Nucleus accumbens (tissue), 56 donors: ENCODE measurements at places on chromosomes 7 and 10.

DNA sequence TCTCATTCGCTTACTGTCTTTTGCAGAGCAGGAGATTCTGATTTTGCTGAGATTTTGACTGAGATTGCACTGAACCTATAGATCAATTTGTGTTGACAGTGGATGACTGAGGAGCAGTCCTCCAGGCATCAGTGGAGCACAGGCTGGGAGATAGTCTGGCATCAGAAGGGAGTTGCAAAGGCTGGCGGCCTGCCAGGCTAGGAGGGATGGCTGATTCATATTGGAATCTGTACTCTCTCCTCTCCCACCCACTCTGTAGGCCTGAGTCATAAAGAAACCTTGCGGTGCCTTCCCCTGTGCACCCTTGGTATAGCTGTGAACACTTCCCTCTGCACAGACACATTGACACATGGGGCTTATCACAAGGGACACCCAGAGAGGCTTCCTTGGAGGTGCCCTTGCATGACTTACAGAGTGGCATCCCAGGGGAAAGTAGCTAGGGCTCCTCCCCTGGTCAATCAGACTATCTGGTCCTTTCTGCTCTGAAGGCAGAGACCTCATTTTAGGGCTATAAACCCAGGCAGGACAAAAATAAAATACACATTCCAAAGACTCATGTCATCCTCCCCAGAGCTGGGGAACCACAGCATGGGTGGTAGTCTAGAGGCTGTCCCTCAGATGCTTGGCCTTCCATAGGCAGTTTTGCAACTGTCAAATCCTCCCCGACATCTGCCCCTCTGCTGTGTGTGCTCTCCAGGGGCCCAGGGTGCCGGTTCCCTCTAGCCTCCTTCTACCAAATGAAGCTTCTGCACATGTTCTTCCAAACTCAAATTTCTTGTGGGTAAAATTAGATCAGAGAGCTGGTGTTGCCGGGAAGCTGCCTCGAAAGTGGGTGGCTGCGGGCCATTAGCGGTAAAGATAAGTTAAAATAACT is 37.4 kb upstream of the EEPD1 start:
- DNase-seq = peak; percentile 74

DNA sequence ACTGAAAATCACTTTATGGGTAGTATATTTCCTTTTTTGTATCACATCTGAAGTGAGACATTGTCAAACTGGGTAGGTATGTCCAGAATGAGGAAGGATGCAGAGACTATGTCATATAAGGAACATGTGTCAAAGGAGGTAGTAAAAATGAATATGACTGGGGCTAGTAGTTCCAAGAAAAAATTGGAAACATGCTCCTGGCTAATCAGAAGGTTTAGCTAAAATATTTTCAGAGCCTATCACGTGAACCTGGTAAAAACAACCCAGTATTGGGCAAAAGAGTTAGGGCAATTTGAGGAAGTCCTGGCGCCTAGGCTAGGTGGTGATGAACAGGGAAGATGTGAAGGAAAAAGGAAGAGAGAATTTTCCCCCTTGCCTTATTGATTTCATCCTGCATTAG is 26.4 kb downstream of the ENTPD1 start:
- DNase-seq = no peak

DNA sequence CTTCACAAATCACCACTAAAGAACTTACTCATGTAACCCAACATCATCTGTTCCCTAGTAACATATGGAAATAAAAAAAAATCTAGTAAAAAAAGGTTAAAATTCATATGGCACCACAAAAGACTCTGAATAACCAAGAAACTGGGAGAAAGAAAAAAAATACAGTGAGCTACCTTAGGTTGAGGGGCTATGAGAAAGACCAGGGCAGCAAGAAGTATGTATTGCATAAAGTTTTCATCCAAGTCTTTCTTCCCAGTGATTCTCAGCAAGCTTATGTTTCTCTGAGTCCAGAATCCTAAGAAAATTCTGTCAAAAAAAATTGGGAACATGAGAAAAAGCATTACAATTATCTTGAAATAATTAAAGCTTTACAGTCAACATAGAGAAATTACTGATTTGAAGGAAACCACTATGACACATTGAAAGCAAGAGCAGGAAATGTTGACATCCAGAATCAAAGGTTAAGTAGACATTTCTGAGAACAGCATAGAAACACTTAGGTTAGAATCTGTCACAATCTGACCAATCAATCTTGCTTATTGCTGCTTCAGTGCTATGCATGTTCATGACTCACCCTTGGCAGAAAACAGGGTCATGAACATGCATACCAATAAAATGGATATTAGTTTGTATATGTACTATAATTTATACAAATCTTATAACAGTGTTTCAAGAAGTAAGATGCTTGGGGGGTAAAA is 494.0 kb upstream of the POT1 start:
- DNase-seq = no peak

DNA sequence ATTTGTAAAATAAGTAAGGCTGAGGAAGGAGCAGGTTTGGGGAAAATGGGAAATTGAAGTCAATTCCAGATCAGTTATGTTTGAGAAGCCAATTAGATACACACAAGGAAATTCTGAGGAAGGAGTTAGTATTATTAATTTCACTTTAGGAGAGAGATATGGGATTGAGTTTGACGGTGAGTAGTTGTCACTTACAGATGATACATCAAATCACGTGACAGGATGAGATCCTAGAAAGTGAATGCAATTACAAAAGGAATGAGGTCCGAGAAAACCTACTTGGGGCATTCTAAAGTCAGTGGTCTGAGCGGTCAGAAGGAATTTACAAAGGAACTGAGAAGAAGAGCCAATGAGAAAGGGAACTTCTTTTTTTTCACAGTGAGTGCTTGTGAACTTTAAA is 364.3 kb upstream of the TMEM229A start:
- DNase-seq = no peak

DNA sequence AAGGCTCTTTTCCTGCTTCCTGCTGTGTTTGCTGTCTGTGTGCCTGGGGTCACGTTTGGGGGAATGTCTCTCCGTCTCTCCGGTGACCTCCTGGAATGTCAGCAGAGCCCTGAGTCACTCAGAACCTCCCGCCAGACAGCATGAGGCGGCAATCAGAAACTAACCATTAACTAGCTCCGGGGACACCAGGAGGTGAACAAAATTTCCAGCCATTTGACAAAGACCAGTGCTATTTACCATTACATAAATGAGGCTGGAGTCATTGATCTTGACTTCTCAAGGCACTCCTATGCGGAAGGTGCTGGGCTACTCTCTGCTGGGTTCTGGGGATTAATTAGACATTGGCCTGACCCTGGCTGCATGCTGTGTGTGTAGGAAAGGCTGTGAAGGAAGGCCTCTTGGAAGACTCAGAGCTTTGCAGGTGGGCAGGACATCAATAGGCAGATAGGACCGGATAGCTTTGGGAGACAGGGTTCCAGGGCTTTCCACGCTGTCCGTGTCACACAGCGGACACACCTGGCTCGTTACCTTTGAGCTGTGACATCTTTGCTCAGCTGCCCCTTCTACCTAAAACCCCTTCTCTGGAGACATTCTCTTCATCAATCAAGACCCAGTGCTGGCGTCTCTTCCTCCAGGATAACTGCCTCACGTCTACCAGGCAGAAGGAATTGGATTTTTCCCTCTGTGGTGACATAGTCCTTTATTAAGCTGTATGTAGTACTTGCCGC is 77.0 kb downstream of the PFKFB3 start:
- no peak for DNase-seq

DNA sequence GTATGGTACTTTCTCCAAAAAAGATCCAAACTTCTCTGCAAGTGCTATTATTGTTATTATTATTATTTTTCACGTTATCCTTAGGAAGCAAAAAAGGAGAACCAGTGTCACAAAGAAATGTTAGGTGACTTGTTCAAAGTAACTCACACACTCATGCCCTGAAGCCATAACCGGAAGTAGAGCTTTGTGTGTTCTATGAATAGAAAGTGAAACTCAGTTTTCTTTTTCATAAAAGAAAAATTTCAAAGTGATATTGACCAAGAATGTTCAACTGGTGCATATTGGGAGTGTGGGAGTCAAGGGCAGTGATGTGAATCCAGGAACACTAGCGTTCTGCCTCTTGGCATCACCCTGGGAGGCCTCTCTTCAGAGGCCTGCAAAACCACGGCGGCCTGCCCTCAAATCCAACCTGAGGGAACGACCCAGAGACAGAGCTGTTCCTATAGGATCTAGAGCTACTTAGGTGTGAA is 106.1 kb downstream of the PRKCQ start:
- no peak for DNase-seq
